Left renal cortex interstitium (tissue), 4 donors: ENCODE measurements at places on chromosomes 4 and X. TPM values are rescaled to one million over a fixed set of nuclear protein-coding genes. Genes with fewer than 3 reads are reported as not detected.

- peak; percentile 89 for DNase-seq
Observed at GRCh38 chr4:140756319-140757231, at the start of gene TBC1D9. Gene TBC1D9 (minus strand): TSS chr4:140756385. CDS start chr4:140756045, 340 bp downstream.

GRCh38 chrX:98939456-98939855 lies 1470.6 kb downstream of the PCDH19 start:
- no peak for DNase-seq

- no peak for DNase-seq
Observed at GRCh38 chrX:130301405-130301804, 32.7 kb upstream of the ZNF280C start.

DNA sequence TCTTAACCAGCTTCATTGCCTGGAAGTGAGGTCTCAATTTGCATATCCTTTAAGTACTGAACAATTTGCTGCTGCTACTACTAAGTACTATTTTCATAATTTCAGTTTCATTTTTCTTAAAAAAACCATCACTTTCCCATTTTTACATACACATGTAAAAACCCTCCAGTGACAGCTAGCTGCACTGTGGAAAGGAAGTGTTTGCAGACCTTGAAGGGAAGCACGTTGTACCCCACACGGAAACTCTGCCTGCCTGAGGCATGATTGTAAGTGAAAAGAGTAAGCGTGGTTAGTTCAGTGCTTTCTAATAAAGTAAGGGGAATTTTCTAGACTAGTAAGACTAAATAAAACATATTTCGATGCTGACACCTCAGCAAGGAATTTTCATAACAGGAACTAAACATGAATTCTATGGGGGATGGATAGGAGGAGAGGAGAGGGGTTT lies 103.6 kb downstream of the RAPGEF2 start:
- no peak for DNase-seq

DNA sequence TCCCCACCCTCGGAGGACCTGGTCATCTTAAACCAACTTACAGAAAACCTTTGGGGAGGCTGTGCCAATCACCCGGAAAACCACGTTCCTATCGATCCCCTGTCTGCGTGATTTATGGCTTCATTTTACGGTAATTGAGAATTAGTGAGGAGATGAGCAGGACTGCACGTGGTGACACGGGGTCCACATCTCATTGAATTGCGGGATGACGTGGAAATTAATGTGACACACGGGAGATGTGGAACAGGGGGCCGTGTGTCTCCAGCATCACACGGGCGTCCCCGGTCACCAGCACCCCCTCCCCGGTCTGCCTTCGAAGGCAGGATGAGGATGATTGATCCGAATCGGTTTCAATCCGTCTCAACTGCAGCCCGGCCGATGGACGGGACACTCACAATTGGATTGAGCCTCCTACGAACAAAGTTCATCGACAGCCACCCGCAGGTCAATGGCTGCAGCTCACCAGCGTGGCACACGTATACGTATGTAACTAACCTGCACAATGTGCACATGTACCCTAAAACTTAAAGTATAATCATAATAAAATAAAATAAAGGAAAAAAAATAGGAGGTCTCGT lies 160.3 kb downstream of the SHOX start:
- DNase-seq, result no peak

UNC5C gene
- polyA plus RNA-seq, result 32.4 TPM
